ENCODE measurements at places on chromosomes 6 and 20.
A peak's percentile ranks its signal among the peaks of the same experiment; 100 is the strongest.

- no peak overlapping the region for H3K4me3 ChIP-seq
- no peak for DNase-seq
- no peaks in the 10 kb centered on the region for H3K4me1 ChIP-seq
- H3K27ac ChIP-seq = no peak overlapping the region
- H3K36me3 ChIP-seq = peaks cover 10% of the 10 kb centered on the region
Measured at GRCh38 chr20:14307956-14308355, 29.5 kb downstream of the FLRT3 start.

GRCh38 chr6:156029286-156029985 lies 573.8 kb upstream of the NOX3 start:
- DNase-seq = no peak
- no peak overlapping the region for H3K27ac ChIP-seq
- no peak overlapping the region for H3K4me3 ChIP-seq
- peaks cover 13% of the 10 kb centered on the region for H3K36me3 ChIP-seq
- H3K27me3 ChIP-seq = no peaks in the 10 kb centered on the region

DNA sequence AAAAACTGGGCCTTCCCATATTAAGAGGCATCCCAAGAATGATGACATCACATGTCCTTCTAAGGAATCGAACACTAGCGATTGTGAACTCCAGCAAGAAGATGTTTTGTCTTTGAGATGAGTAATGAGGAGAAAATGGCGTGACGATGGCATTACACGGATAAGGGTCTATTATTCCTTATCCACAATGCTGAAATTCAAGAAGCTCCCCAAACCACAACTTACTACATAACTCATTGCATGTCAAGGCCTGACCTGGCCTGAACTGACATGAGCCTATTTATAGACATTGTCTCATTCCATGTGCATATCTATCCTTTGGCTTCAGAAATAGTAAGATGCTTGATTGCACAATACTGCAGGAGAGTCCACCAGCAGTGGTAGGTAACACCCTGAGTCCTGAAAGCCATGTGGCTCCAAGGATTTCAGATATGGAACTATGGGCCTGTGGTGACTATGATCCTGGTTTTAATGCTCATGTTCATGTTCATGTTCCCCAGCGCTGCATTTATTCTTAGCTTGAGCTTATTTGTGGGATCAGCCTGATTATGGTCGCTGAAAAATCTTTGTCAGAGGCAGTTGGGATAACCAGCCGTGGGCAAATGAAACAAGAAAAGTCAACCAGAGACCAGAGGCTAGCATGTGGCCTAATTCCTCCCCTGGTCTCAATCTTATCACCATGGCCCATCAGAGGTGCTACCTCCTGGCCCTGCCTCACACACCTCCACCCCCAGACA lies 183.2 kb upstream of the JARID2 start:
- H3K27ac ChIP-seq = peak overlapping the region; percentile 7
- H3K4me1 ChIP-seq = peaks cover 28% of the 10 kb centered on the region
- no peaks in the 10 kb centered on the region for H3K36me3 ChIP-seq
- DNase-seq = no peak
- H3K4me3 ChIP-seq = no peak overlapping the region

DNA sequence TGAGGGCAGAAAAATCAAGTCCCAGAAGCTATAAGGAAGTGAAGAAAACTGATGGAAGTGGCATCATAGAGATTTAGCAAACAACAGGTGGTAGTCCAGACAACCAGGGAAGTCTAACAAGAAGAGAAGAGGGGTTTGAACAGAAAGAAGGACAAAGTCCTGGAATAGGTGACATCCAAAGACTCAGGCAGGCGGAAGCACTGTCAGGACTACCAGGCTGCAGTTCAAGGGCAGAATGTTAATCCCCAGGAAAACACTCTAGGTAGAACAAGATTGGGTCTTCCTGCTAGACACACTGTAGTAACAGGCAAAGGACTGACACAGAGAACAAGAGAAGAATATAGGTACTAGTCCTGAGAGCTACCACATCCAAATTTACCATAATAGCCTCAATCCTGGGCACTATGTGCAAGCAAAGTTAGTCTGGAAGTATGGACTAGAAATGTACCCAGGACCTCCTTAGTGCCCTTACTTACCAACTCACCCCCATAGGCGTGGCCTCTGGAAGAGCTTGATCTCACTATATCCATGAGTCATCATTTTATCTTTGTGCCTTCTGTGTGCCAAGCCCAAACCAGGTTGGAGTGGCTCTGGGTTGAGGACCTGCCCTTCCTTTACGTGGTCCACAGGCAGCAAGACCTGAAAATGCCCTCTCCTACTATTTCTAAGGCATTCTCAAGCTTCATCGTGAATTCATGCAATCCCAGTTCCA lies 2.2 kb upstream of the EPB41L2 start:
- no peak overlapping the region for H3K27ac ChIP-seq
- DNase-seq = no peak
- no peak overlapping the region for H3K4me3 ChIP-seq

DNA sequence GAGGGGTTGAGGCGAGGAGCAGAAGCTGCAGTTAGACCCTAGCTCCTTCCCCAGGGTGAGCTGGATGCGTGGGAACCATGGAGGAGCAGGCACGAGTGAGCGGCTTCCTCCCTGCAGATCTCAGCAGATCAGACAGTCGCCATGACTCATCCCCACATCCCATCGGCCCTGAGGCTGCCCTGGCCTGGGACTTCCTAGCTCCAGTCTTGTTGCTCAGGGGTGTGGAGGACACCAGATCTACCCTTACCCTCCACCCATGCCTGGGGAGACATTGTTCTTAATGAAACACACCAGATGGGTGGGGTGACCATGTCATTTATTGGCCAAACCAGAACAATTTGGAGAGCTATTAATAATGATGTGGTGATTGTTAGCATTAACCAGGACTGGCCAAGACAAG lies 36.3 kb upstream of the TGM2 start:
- no peak overlapping the region for H3K27ac ChIP-seq
- H3K36me3 ChIP-seq = no peaks in the 10 kb centered on the region
- no peaks in the 10 kb centered on the region for H3K4me1 ChIP-seq
- H3K27me3 ChIP-seq = peaks cover 3% of the 10 kb centered on the region
- DNase-seq = no peak

GRCh38 chr6:19713411-19713810 lies 123.8 kb upstream of the ID4 start:
- no peak overlapping the region for H3K27ac ChIP-seq
- no peak overlapping the region for H3K4me3 ChIP-seq
- no peaks in the 10 kb centered on the region for H3K36me3 ChIP-seq
- no peaks in the 10 kb centered on the region for H3K4me1 ChIP-seq

DNA sequence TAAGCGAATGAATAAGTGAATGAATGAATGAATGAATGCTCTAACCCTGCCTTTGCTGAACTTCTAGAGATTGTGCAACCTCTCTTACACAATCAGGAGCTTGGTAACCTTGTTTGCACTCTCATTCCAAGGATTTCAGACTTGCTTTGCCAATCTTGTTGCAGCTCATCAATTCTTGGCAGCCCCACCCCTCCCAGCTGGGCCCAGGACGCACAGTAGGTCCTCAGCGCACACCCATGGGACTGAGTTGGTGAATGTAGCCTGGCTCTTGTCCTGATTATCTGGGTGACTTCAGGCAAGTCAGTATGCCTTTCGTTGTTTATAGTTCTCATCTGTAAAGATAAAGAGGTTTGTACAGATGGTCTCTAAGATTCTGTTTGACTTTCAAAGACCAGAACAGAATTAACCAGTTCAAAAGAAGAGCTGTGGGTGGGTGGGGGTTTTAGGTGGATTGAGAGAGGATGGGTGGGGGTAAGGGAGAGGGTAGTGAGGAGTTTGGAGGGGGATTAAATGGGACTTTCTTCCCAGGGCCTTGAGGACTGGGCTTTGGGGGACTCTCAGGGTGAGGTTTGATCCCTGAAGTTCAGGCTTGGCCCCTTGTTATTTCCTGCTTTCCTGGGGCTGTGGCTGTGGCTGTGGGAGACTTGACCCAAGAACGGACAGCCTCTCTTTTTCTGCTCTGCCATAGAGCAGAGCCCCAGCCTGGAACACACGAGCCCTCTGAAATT lies 33.2 kb downstream of the VEGFA start:
- no peak overlapping the region for H3K27ac ChIP-seq
- H3K27me3 ChIP-seq = no peaks in the 10 kb centered on the region
- peaks cover 12% of the 10 kb centered on the region for H3K4me1 ChIP-seq
- no peak overlapping the region for H3K4me3 ChIP-seq
- DNase-seq = no peak

DNA sequence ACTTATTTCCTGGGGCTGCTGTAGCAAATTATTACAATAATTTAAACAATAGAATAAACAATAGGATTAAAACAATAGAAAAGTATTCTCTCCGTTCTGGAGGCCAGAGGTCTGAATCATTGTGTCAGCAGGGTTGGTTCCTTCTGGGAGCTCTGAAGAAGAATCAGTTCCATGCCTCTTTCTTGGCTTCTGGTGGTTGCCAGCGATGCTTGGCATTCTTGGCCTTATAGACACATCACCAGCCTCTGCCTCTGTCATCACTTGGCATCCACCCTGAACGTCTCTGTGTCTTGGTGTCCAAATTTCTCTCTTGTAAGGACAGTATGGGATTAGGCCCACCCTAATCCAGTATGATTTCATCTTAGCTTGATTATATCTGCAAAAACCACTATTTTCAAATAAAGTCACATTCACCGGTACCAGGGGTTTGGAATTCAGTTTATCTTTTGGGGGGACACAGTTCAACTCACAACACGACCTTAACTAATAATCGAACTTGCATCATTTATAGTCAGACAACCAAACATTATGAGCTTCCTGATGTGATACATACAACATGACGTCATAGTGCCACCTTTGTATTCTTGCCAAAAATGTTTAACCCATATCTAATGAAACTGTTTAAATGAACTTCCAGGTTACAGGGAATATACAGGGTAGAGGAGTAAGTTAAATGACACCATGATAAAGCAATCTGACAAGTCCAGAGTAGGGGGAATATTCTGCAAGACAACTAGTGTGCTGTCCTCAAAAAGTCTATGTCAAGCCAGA lies 84.7 kb upstream of the RNF24 start:
- H3K27me3 ChIP-seq = peaks cover 12% of the 10 kb centered on the region
- H3K27ac ChIP-seq = no peak overlapping the region
- H3K4me3 ChIP-seq = no peak overlapping the region
- no peaks in the 10 kb centered on the region for H3K36me3 ChIP-seq
- H3K4me1 ChIP-seq = no peaks in the 10 kb centered on the region

- peaks cover 12% of the 10 kb centered on the region for H3K27me3 ChIP-seq
- no peak overlapping the region for H3K27ac ChIP-seq
- no peak overlapping the region for H3K4me3 ChIP-seq
- no peaks in the 10 kb centered on the region for H3K36me3 ChIP-seq
- H3K4me1 ChIP-seq = no peaks in the 10 kb centered on the region
Measured at GRCh38 chr20:18839507-18840247, 26.1 kb downstream of the SCP2D1 start.

- H3K27me3 ChIP-seq = no peaks in the 10 kb centered on the region
- H3K4me1 ChIP-seq = no peaks in the 10 kb centered on the region
- no peak overlapping the region for H3K4me3 ChIP-seq
- H3K36me3 ChIP-seq = no peaks in the 10 kb centered on the region
Measured at GRCh38 chr20:13148402-13148801, 72.7 kb upstream of the ISM1 start.

DNA sequence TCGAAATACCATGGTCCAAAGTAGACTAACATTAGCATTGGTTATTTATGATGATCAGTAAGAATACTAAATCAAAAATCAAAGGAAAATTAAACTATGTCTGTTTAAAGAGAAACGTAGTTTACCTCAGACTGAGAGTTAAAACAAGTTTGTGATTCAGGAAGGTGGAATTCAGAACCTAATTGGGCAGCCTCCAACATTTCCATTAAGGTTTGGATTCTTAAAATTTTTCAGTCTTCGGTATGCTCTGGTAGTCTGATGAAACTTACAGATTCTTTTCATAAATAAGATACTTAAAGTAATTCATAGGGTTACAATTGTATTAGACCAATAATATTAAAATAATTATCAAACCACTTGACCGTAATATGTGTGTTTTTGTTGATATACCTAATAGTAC lies 18.6 kb downstream of the HFE start:
- no peaks in the 10 kb centered on the region for H3K27me3 ChIP-seq
- peak overlapping the region; percentile 33 for H3K27ac ChIP-seq
- no peak for DNase-seq
- H3K4me3 ChIP-seq = no peak overlapping the region

DNA sequence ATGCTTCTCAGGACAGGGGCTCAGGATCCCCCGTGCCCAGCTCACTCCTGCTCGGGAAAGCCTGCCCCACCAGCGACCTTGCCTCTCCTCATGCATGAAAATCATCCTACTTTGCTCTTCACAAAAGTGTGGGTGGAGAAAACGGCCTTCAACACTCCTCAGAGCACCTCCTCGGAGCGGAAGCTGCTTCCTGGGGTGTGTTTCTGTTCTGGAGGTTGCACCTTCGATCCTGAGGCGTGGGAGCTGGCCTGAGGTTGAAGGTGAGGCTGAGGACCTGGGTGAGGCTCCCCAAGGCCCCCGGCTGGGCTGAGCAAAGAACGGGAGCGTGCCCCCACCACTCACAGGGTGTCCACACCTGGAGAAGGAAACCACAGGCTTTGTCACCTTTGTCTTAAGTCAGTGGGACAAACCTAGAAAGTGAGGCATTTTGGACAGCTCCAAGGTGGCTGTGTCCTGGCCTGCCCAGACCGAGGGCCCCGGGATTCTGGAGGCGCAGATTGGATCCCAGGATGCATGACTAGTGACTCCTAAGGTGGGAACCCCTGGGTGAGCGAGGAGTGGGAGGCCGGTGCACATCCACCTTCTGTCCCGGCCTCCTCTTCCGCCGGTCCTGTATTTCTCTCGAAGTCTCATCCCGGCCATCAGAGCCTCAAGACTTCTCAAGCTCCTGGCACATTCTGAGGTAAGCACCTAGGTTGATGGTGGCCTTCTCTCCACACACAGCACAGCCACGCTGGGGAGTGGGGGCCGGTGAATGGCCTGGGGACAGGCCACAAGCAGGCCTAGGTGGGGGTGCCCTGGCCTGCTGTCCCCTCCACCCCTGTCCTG lies 104.7 kb downstream of the TMEM242 start:
- no peak overlapping the region for H3K4me3 ChIP-seq
- peak; percentile 51 for DNase-seq
- H3K27ac ChIP-seq = no peak overlapping the region
- peaks cover 16% of the 10 kb centered on the region for H3K4me1 ChIP-seq

DNA sequence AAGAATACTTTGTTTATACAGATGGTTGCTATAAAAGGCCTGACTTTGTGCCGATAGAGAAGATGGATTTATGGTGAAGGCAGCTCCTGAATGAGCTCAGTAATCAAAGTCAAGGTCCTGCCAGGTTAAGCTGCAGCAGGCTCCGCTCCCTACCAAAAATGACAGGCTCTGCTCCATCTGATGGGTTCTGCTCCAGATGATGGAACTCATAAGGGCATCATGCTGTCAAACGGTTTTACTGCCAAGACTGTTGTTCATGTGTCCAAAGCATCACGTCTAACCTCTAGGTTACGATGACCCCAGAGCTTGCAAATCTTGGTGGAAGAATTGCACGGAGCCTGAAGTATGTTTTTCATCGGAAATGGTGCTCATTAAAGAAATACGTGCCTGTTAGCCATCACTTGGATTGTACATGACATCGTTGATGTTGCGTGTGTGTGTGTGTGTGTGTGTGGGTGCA lies 19.2 kb upstream of the PTGIS start:
- peaks cover 43% of the 10 kb centered on the region for H3K4me1 ChIP-seq
- H3K4me3 ChIP-seq = no peak overlapping the region
- H3K27ac ChIP-seq = peak overlapping the region; percentile 25

- no peaks in the 10 kb centered on the region for H3K27me3 ChIP-seq
- H3K36me3 ChIP-seq = no peaks in the 10 kb centered on the region
- peak; percentile 42 for DNase-seq
Measured at GRCh38 chr20:32979201-32979998, 24.8 kb downstream of the SUN5 start.

Measured in natural killer cell treated with Interleukin-12 subunit alpha and Interleukin-12 subunit beta and Interleukin-15 and Interleukin-18, amount 100 ng/mL, for 72 hours (primary cell).